ENCODE measurements at places on chromosomes 7 and 10.

GRCh38 chr10:112711366-112711765 lies 238.7 kb upstream of the TCF7L2 start:
- DNase-seq: no peak

DNA sequence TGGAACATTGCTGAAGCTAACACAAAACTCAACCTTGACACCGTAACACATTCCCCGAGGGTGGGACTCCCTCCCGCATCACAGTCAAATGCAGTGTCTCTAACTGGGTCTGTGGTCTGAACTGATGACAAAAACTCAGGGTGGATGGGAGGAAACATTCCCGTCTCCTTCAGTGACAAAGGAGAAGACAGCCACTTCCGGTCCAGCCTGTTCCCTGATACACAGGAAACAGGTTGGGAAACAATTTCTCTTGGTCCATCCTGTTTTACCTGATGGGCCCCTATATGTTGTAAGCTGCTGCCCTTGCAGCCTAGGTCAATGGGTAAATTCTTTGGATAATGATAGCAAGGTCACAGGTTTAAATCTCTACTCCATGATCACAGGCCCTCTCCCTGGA lies 20.4 kb downstream of the SLC13A4 start:
- no peak for DNase-seq

GRCh38 chr7:43659549-43659896 lies 69.8 kb downstream of the COA1 start:
- no peak for DNase-seq

GRCh38 chr7:84363741-84364140 lies 169.2 kb upstream of the SEMA3A start:
- DNase-seq: no peak

- DNase-seq: no peak
These were observed 24.5 kb upstream of the OR13A1 start for GRCh38 chr10:45339894-45340293.

DNA sequence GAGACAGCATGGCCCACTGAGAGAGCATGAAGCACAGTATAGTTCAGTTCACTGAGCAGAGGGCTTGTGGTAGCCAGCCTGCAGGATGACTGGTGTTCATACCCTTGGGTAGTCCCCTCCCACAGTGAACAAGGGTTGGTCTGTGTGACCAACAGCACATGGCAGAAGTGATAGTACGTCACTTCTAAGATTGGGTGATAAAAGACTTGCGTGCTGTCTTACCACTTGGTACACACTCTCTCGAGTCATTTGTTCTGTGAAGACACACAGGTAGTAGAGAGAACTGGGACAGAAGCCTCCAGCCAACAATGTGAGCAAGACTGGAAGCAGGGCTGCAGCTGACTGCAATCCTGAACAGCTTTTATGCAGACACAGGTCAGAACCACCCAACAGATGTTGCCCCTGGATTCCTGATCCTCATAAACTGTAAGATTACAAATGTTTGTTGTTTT lies 14.6 kb downstream of the EPC1 start:
- DNase-seq: no peak

DNA sequence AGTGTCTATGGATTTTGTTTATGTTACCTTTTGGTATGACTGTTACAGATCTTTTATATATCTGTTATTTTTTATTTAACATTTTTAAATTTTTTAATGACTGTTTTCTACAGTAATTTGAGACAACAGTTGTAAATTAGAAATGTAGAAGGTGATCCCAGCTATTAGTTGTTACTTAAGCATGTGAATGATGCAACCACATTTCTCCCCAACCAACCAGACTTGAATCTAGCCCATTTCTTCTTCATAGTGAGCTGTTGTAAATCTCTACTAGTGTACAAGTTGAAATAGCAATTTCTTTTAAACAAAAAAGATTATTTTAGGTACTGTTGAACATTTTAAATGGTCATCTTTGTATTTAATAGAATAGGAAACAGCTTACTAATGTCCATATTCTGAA lies 18.0 kb downstream of the TMEM106B start:
- no peak for DNase-seq

DNA sequence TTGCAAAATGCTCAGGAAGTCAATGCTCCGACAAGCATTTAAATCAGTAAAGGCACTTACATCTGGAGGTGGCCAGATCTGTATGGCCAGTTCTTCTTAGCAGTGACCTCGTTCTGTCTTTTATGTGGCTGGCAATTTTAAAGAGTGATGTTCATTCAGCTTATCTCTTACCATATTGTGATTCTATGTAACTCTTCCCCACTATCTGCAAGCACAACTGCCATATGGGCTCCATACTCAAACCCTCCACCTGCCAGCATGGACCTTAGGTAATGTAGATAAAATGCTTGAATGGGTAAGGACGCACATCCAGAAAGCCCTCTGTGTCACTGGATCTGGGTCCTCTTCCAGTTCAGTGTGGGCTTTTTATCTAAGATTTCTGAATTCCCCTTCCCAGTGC lies 42.4 kb upstream of the STK17A start:
- no peak for DNase-seq

- DNase-seq: no peak
These were observed 77.2 kb downstream of the HIF1AN start for GRCh38 chr10:100612601-100613595.

DNA sequence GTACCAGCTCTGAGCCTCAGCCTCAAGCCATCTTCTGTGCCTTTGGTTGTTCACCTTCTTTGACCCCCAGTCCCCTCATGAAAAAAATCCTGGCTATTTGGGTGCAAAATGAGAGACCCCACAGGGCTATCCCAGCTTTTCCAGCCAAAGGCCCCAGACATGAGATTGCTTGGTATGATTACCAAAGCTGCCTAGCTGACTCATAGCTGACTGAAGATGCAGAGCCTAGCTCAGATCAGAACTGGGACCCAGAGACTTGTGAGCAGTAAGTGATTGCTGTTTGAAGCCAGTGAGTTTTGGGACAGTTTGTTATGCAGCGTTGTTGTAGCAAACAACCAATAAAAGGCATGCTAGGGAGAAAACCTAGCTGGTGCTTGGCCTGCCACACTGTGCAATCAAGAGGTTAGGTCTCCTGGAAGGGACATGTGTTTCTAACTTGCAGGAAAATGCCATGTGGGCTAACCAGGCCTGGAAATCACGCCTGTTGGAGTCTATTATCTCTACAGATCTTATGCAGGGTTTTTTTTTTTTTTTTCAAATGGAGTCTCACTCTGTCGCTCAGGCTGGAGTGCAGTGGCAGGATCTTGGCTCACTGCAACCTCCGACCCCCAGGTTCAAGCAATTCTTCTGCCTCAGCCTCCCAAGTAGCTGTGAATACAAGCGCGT lies 48.0 kb upstream of the DAGLB start:
- DNase-seq: no peak

GRCh38 chr7:146449625-146450024 lies 333.0 kb downstream of the CNTNAP2 start:
- DNase-seq: no peak

GRCh38 chr7:55314967-55315366 lies 50.2 kb upstream of the LANCL2 start:
- no peak for DNase-seq

- DNase-seq: no peak
These were observed 180.5 kb upstream of the PRSS58 start for GRCh38 chr7:142438235-142438922.

Data from NCI-H524 treated with DMSO at 0.1 percent for 48 hours (cell line).